ENCODE measurements at places on chromosomes 11 and 22. TPM values are rescaled to one million over a fixed set of nuclear protein-coding genes. Genes with fewer than 3 reads are reported as not detected.

PLEKHA7 gene
- 0.61 TPM for total RNA-seq

ESAM gene
- total RNA-seq: not detected

KLHL35 gene
- total RNA-seq: 1.5 TPM

NELL1 gene
- not detected for total RNA-seq

GDPD4 gene
- total RNA-seq: not detected

CLDN5 gene
- total RNA-seq: not detected

RIMBP3B gene
- 0.24 TPM for total RNA-seq

RTL10 gene
- total RNA-seq: 40.0 TPM

CLCF1 gene
- total RNA-seq: 13.8 TPM

MYOD1 gene
- not detected for total RNA-seq

HORMAD2 gene
- total RNA-seq: not detected

CCDC188 gene
- 1.6 TPM for total RNA-seq

FOLR2 gene
- not detected for total RNA-seq

ADAMTS15 gene
- 0.85 TPM for total RNA-seq

LARGE2 gene
- not detected for total RNA-seq

FLRT1 gene
- total RNA-seq: under 0.01 TPM

ANO1 gene
- 0.16 TPM for total RNA-seq

GGT1 gene
- 1.1 TPM for total RNA-seq

POLD3 gene
- total RNA-seq: 9.6 TPM

EHD1 gene
- total RNA-seq: 86.5 TPM

ANGPTL5 gene
- not detected for total RNA-seq

MS4A6E gene
- total RNA-seq: not detected

MRGPRF gene
- 225 TPM for total RNA-seq

ANKK1 gene
- total RNA-seq: under 0.01 TPM

BDNF gene
- total RNA-seq: 33.3 TPM

AKIP1 gene
- 79.3 TPM for total RNA-seq

TMPRSS4 gene
- total RNA-seq: not detected

PTPMT1 gene
- total RNA-seq: 51.0 TPM

MAP6 gene
- 5.0 TPM for total RNA-seq

IGLL1 gene
- not detected for total RNA-seq

CBLIF gene
- total RNA-seq: not detected

OR8G1 gene
- not detected for total RNA-seq

CSRP3 gene
- total RNA-seq: not detected

CDHR5 gene
- total RNA-seq: not detected

Data from hair follicle dermal papilla cell (primary cell).